NCI-H446 (cell line): ENCODE measurements at places on chromosomes 11 and 22.

DNA sequence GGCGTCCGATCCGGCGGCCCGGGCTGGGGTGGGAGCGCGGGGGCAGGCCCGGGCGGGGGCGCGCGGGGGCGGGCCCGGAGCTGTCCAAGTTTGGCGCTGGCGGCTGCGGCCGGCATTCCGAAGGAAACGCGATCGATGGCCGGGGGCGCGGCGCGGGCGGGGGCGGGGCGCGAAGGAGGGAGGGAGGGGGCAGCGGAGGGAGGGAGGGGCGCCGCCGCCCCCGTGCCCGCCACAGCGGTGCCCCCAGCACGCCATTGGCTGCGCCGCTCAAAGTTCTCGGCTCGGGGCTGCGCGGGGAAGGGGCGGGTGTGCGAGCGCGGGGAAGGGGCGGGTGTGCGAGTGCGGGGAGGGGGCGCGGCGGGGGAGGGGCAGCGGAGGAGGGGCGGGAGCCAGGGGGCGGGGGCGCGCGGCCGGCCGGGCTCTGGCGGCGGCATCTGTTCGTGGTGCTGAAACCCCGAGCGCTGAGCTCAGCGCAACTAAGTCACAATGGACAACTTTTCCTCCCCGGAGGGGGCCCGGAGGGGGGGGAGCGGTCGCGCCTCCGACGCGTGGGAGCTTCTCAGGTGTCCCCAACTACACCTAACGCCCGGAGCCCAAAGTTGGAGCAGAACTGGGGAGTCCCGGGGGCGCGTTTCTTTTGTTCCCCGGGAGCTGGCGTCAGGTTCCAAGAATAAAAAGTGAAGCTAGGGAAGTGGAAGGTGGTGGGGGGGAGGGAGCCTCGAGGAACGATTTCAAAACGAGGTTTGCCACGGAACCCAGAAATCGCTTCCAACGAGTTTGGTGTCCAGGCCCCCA is 2.2 kb downstream of the PHF21B start:
- DNase-seq = no peak

- no peak for DNase-seq
These were observed 5.2 kb downstream of the TSPAN32 start for GRCh38 chr11:2306877-2307500.

GRCh38 chr11:29224739-29225384 is 792.0 kb downstream of the KCNA4 start:
- no peak for DNase-seq

- DNase-seq = no peak
These were observed 35.9 kb downstream of the EFCAB6 start for GRCh38 chr22:43776081-43776670.

DNA sequence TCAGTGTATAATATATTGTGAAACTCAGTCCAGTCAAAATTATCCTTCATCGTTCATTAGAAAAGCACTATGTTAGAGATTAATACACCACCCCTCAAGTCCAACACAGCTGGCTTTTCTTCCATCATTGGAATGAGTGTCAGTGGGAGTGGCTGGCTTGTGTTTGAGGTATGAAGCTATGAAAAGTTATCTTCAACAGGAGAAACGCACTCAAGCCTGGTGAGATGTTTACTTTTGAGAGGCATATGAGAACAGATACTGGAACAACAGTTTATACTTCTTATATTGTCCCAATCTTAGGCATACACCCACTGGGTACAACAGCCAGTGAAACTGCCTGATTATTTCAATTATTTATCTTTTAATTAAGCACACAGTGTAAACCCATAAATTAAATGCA is 34.3 kb downstream of the PLEKHB1 start:
- DNase-seq = no peak

DNA sequence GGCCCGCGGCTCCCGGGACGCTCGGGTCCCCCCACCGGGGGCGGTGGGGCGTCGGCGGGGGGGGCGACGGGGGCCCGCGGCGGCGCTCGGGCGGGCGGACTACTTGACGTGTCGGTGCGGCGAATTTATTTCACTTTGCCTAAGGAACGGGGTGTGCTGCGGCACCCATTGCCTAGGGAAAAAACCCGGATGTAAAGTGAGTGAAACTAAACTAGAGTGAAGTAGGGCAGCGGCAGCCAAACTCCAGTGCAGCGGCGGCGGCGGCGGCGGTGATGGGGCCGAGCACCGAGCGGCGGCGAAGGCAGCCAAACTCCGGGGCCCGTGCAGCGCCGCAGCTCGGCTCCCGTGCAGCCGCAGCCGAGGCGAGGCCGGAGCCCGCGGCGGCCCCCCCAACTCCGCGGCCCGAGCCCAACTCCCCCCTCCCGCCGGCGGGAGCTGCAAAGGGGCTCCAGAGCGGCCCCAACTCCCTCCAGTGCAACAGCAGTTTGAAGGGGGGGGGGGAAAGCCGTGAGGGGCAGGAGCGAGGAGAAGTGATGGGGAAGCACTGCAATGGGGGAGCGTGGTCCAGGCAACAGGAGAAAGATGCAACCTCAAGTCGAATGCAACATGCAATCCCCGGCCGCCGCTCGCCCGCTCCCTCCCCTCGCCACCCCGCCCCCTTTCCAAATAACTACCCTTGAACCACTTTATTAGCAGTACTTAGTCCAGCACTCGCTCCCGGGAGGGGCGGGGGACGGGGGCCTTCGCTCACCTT is 647 bp upstream of the PHF21A start:
- DNase-seq = peak; percentile 72

DNA sequence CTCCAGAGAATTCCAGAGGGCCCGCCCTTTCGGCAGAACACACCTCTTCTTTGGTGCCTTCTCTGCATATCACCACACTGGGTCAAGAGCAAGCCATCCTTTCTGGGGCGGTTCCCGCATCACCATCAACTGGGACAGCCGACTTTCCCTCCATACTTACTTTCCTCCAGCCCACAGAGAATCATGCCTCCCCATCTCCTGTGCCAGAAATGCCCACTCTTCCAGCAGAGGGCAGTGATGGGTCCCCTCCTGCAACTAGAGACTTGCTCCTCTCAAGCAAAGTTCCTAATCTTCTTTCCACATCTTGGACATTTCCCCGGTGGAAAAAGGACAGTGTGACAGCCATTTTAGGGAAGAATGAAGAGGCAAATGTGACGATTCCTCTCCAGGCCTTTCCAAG is 157.7 kb downstream of the C11orf91 start:
- peak; percentile 48 for DNase-seq

DNA sequence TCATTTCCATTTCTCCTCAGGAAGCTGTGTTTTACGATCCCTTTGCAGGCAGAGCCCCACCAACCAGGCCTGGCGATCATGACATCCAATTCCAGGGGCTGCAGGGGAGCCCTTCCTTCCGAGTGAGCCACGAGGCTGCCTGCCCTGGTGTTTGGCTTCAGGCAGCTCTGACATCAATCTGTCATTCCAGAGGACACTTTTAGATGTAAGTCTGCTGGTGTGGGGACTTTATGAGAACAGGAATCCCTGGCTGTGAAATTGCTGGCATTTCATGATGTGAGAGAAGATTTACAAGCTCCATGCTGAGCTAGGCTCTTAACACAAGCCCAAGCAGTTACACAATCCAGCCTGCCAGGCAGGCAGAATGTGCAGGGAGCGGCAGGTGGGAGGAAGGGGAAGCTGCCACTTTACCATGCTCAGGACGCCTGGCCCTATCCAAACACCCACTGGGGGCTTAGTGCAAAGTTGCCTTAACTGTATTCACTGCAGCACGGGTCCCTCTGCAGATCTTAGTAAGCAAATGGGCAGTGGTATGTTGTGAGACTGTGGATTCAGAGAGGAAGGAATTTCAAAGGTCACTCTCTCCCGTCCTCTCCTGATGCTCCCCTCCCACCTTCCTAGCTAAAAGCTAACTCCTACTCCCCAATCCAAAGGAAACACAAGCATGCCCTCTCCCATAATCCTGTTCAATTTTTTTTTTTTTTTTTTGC is 43.4 kb upstream of the MICAL2 start:
- DNase-seq = no peak

- DNase-seq = no peak
These were observed 148.8 kb downstream of the HIPK3 start for GRCh38 chr11:33405834-33406602.

- no peak for DNase-seq
These were observed at the start of gene C11orf52 for GRCh38 chr11:111918390-111919256. C11orf52 (plus strand) TSS chr11:111918913; CDS start chr11:111918973, 60 bp downstream.

GRCh38 chr11:17260020-17260419 is 16.5 kb upstream of the NUCB2 start:
- no peak for DNase-seq

DNA sequence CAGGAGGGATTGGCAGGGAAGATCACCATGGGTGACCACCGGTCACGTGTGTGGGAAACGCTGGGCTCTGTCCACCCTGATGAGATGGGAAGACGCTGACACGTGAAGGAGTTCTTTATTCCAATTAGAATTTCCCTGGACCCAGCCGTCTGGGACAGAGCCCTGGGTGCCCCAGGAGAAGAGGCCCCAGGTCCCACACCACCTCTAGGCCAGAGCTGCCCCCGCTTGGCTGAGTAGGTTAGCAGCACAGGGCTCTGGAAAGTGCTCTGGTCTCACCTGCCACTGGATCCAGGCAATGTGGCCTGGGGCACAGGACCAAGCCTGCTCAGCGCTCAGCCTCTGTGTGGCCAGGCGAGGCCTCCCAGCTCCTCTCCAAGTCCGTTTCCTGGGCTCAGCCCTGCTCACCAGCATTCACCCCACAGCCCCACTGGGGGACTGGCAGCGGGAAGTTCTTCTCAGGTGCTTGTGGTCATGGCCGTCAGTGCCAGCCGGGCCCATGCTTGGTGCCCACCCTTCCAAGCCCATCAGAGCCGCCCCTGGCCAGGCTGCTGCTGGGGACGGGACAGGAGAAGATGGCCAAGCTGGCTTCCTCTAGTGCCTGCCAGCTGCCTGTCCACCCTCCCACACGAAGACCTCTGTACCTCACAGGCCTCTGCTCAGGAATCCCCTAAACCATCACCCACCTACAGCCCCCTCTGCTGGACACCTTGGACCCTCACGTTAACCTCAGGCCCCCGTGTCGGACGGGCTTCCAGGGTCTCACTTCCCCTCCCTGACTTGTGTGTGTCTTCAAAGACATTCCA is 62.5 kb upstream of the FGF3 start:
- no peak for DNase-seq

- DNase-seq = no peak
These were observed 169.6 kb downstream of the BRD1 start for GRCh38 chr22:49657974-49658590.

DNA sequence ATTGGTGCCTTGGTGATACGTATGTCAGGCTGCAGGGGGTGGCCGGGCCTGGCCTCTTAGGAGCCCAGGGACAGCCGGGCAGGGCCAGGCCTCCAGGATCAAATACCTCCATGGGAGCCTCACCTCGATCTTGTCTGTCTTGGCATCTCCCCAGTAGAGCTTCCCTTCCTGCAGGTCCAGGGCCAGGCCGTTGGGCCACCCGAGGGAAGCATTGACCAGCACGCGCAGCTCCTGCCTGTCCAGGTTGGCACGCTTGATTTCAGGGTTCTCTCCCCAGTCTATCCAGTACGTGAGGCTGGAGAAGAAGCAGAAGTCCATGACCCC is 137.7 kb downstream of the CRYBB2 start:
- no peak for DNase-seq

DNA sequence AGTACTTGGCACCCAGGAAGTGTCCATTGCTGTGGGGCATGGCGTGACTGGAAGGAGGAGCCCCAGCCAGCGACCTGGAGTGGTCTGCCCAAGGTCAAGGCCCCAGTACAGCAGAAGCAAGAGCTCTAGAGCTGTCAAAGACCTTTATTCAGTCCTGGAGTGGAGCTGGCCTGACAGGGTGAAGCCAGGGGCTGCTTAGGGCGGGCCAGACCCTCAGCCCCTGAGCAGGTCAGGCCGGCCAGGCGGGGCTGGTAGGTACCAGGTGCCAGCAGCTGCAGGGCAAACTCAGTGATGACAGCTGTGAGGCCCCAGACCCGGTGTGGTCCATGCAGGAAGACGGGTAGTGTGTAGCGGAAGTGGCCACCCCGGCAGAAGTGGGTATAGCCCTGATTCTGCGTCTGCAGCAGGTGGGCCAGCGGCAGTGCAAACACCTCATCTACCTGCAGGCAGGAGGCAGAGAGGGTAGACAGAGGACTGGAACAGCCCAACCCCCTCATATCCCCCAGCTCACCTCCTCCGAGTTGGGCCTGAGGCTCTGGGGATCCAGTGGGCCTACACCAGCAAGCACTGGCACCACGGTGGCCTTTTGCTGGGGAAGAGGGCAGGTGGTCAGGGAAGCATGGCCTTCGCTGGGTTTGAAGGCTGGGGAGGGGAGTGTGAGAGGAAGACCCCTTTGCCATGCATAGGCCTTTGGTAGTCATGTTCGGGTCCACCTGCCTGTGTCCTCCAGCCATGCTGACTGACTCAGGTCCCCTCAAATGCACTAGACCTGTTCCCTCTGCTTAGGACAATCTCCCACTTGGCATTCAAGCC is 1.7 kb downstream of the NUDT8 start:
- DNase-seq = no peak

DNA sequence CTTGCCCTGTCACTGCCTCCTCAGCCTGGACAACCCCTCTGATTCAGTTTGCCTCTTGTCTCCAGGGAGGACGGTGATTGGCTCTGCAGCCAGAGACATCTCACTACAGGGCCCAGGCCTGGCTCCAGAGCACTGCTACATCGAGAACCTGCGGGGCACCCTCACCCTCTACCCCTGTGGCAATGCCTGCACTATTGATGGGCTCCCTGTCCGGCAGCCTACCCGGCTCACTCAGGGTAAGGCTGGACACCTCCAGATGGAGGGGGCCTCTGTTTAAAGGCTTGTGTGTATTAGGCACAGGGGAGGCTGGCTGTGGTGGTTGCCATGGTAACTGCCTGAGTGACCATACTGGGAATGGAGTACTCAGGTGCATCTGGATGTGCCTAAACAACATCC is 8.6 kb downstream of the PHLDB1 start:
- no peak for DNase-seq

GRCh38 chr22:44677871-44678555 is 24.0 kb upstream of the PRR5 start:
- no peak for DNase-seq

- no peak for DNase-seq
These were observed 872.8 kb downstream of the BRD1 start for GRCh38 chr22:48954781-48955311.

DNA sequence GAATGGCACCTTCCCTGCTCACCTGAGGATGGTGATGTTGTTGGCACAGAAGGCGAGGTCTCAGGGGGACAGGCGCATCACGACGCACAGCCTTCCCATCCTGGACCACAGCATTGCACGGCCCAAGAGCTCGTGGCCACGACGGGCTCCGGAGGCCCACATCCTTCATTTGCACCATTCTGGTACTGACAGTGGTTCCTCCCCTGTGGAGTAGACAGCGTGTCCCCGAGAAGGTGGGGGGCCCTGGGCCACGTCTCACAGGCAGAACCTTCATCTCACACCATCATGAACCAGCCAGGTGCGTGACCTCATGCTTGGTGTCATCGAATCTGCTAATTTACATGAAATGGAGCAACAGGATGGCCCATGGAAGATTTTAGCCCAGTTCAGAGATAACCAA is 180.0 kb downstream of the CTTN start:
- DNase-seq = no peak

- DNase-seq = no peak
These were observed 14.9 kb downstream of the RAC2 start for GRCh38 chr22:37229012-37229804.

GRCh38 chr11:126809514-126810289 is 190.9 kb downstream of the KIRREL3 start:
- DNase-seq = no peak

GRCh38 chr11:87203907-87204602 is 166.3 kb downstream of the TMEM135 start:
- no peak for DNase-seq

- no peak for DNase-seq
These were observed 5.7 kb upstream of the MYEOV start for GRCh38 chr11:69287968-69288882.

GRCh38 chr11:131662993-131663392 is 292.6 kb downstream of the NTM start:
- DNase-seq = no peak

- DNase-seq = no peak
These were observed 6.4 kb downstream of the CCDC89 start for GRCh38 chr11:85679576-85679975.

GRCh38 chr11:71114124-71114851 is 138.1 kb downstream of the SHANK2 start:
- no peak for DNase-seq
